ENCODE measurements at places on chromosomes 5 and 9. TPM values are rescaled to one million over a fixed set of nuclear protein-coding genes. Genes with fewer than 3 reads are reported as not detected.

The SLC34A1 gene
- not detected for total RNA-seq

The UNC13B gene
- total RNA-seq: 15.5 TPM

The IL13 gene
- not detected for total RNA-seq

The RMRP gene
- 194,626 TPM for total RNA-seq

The NMRK1 gene
- 22.0 TPM for total RNA-seq

The PRDM9 gene
- not detected for total RNA-seq

The NAIP gene
- 0.90 TPM for total RNA-seq

The SKIC3 gene
- total RNA-seq: 78.1 TPM

Measured in dermis microvascular lymphatic vessel endothelial cell (primary cell).